Memory B cell (primary cell): ENCODE measurements at places on chromosomes 11 and 22.
A peak's percentile ranks its signal among the peaks of the same experiment; 100 is the strongest.

GRCh38 chr11:78469896-78470295, 52.3 kb upstream of the GAB2 start:
- H3K4me1 ChIP-seq = peaks cover 17% of the 10 kb centered on the region
- H3K27me3 ChIP-seq = no peaks in the 10 kb centered on the region
- DNase-seq = no peak
- peaks cover 12% of the 10 kb centered on the region for H3K36me3 ChIP-seq
- no peak overlapping the region for H3K4me3 ChIP-seq
- H3K27ac ChIP-seq = peak overlapping the region; percentile 77

- no peak overlapping the region for H3K4me3 ChIP-seq
- H3K27ac ChIP-seq = no peak overlapping the region
- peaks cover 25% of the 10 kb centered on the region for H3K36me3 ChIP-seq
- H3K4me1 ChIP-seq = no peaks in the 10 kb centered on the region
- no peaks in the 10 kb centered on the region for H3K27me3 ChIP-seq
- DNase-seq = no peak
Observed at GRCh38 chr11:77908835-77909234, 85.6 kb downstream of the INTS4 start.

DNA sequence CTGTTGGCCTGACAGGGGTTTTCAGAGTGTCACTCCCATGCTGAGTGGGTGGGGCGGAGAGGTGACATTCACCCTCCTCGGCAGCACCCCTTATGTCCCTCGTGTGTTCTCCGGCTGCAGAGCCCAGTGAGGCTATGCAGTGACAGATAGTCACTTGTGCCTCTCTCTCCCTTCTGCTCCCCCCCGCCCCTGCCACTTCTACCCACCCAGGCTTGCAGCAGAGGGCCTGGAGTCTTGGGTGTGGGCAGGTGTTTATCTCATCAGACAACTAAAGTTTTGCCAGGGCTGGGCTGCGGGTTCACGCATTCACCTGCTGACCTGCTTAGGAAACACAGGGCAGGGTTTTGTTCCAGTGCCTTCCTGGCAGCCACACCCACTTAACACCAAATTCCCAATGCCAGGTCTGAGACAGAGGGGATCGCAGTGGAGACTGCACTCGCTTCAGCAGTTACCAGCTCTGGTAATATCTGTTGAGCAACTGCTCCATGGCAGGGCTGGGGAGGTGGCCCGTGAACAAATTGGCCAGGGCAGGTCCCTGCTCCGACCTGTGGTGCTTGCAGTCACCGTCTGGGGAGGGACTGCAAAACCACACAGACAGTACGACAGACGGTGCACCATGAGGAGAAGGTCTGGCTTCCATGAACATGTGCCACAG, 50.5 kb upstream of the ADA2 start:
- DNase-seq = no peak
- H3K4me3 ChIP-seq = no peak overlapping the region
- H3K36me3 ChIP-seq = no peaks in the 10 kb centered on the region
- peaks cover 11% of the 10 kb centered on the region for H3K4me1 ChIP-seq
- no peak overlapping the region for H3K27ac ChIP-seq
- no peaks in the 10 kb centered on the region for H3K27me3 ChIP-seq

DNA sequence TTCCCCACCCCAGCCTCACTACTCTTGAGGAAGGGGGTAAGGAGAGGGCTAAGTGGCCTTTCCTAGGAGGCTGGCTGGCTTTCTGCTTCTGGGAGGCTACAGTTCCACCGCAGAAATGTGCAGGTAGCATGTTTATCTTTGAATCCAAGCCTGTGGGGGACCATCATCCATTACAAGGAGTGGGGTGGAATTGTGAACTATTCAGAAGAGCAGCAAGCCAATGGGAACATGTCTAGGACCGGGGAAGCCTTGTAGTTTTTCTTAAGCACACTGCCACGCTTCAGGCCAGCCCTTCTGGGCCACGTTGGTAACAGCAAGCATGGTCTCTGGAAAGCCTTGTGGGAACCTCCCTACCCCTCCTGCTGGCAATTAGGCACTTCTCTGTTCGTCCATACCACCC, 100.3 kb downstream of the AMOTL1 start:
- no peaks in the 10 kb centered on the region for H3K4me1 ChIP-seq
- no peak overlapping the region for H3K4me3 ChIP-seq
- DNase-seq = no peak
- H3K27me3 ChIP-seq = peaks cover 3% of the 10 kb centered on the region
- no peaks in the 10 kb centered on the region for H3K36me3 ChIP-seq

DNA sequence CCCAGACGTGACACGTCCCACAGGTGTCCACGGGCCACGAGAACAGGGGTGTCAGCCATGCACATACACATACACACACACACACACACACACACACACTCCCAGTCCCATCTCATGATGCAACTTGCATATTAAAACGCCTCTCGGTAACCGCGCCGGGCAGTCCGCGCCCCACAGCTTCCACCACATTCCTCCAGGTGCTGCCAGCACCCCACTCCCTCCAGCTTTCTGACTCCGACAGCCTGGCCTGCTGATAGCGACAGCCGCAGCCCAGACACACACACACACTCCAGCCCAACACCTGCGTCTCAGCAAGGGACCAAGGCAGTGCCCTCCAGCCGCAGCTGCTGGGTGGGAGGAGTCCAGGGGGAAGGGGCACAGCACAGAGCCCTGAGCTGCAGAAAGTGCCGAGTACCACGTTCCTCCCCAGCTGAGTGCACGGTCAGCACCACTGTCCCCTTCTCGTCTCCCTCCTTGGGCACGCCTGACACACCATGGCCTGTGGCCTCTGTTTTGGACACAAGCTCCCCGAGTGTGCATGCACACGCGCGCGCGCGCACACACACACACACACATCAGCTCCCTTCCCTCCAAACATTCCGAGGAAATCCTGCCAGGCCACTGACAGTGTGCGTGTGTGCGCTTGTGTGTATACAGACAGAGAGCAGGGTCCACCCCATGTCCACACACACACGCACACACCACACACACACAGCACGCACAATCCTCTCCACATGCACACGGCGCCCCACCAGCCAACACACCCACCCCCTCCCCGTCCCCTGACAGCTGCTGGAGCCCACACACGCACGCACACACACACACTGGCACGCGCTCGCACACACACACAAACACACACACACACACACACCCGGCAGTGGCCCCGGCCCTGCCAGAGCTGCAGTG, 1.2 kb downstream of the ELFN2 start:
- no peak for DNase-seq
- H3K27me3 ChIP-seq = peaks cover 47% of the 10 kb centered on the region
- H3K36me3 ChIP-seq = no peaks in the 10 kb centered on the region
- no peak overlapping the region for H3K27ac ChIP-seq

DNA sequence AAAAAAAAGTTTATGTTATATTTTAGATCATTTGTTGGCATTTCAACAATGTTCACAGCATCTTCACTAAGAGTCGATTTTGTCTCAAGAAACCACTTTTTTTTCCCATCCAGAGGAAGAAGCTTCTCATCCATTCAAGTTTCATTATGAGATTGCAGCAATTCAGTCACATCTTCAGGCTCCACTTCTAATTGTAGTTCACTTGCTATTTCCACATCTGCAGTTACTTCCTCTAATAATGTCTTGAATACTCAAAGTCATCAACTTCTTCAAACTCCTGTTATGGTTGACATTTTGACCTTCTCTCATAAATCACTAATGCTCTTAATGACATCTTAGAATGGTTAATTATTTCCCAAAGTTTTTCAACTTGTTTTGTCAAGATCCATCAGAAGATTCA, 61.3 kb upstream of the CHORDC1 start:
- no peak overlapping the region for H3K4me3 ChIP-seq
- no peaks in the 10 kb centered on the region for H3K36me3 ChIP-seq

GRCh38 chr11:47152953-47153950, 23.4 kb downstream of the ARFGAP2 start:
- DNase-seq = peak; percentile 47
- H3K36me3 ChIP-seq = peaks cover 7% of the 10 kb centered on the region
- H3K4me3 ChIP-seq = no peak overlapping the region
- no peak overlapping the region for H3K27ac ChIP-seq
- H3K4me1 ChIP-seq = peaks cover 26% of the 10 kb centered on the region
- H3K27me3 ChIP-seq = no peaks in the 10 kb centered on the region

- DNase-seq = no peak
- peaks cover 9% of the 10 kb centered on the region for H3K36me3 ChIP-seq
- peaks cover 19% of the 10 kb centered on the region for H3K4me1 ChIP-seq
- no peak overlapping the region for H3K4me3 ChIP-seq
- H3K27ac ChIP-seq = no peak overlapping the region
Observed at GRCh38 chr22:26547426-26547825, 35.2 kb upstream of the TFIP11 start.

- H3K27ac ChIP-seq = no peak overlapping the region
- peaks cover 2% of the 10 kb centered on the region for H3K36me3 ChIP-seq
- peaks cover 68% of the 10 kb centered on the region for H3K4me1 ChIP-seq
- no peak for DNase-seq
- no peak overlapping the region for H3K4me3 ChIP-seq
Observed at GRCh38 chr22:33573479-33573878, 346.8 kb downstream of the LARGE1 start.
